NCI-H510A treated with DMSO at 0.1 percent for 48 hours (cell line): ENCODE measurements at places on chromosomes 12 and 14.
A peak's percentile ranks its signal among the peaks of the same experiment; 100 is the strongest.

DNA sequence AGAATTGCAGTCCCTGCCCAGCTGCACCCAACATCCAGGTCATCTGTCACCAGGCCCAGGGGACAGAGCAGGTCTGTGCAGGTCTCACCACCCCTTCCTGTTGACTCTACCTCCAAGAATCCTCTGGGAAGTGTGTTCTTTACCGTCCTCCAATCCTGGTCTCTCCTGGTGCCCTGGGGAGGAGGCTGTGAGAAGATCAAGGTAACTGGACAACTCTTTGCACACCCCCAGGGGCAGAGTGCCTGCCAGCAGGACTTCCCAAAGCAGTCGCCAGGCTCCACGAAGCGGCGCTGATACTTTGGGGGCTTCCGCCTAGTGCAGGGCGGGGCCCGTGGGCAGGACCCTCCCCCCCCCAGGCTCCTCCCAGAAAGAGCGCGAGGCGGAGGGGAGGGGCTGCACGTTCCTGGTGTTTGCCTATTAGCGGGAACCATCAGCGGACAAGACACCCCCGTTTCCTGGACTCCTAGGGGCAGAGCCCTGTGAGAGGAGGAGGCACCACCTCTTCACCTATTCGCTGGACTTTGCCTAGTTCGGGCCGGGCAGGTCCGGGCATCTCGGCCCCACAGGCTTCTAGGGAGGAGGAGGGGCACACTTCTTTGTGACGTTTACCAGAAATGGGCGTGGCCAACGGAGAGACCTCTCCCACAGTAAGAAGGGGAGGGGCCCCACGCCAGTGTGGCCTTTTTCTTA is 918.0 kb downstream of the AACS start:
- peak; percentile 97 for DNase-seq

DNA sequence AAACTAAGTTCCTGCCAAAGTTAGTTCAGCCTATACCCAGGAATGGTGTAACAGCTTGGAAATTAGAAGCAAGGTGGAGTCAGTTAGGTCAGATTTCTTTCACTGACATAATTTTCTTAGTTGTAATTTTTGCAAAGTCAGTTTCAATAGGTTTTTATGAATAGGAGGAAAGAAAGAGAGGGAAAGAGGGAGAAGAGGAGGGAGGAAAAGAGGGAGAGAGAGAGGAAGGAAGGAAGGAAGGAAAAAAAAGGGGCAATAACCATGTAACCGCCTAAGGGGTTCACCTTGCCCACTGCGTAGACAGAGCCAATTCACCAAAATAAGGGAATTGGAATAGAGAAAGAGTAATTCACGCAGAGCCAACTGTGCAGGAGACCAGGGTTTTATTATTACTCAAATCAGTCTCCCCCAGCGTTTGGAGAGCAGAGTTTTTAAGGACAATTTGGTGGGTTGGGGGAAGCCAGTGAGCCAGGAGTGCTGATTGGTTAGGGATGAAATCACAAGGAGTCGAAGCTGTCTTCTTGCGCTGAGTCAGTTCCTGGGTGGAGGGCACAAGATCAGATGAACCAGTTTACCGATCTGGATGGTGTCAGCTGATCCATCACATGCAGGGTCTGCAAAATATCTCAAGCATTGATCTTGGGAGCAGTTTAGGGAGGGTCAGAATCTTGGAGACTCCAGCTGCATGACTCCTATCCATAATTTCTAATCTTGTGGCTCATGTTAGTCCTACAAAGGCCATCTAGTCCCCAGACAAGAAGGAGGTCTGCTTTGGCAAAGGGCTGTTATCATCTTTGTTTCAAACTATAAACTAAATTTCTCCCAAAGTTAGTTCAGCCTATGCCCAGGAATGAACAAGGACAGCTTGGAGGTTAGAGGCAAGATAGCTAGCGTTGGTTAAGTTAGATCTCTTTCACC is 126.0 kb upstream of the AMIGO2 start:
- DNase-seq: no peak

DNA sequence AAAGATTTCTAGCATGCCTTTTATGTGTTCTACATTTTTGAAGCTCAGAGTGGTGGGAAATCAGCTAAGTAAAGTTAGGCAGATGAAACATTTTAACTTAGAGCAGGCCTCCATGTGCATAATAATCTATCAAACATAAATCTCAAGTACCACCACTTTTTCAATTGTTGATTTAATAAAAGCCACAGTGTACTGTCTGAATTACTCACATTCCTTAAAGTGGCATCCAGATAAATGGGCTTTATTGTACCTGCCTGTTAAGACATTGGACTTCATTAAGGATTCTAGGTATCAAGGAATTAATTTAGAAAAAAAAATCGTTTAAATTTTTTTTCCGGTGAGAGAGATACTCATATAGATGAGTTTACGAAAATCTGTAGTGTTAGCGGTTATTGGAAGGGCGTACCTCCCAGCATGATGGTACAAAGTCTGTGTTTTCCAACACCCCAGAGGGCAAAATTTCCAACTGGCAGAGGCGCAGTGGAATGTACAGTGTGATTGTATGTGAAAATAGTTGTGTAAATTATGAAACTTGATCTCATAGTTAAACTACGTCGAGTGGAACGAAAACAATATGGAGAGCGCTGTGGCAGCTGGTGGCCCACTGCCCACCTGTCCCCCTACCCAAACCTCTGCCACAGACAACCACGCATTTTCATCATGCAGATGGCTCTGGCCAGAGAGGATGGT is 25.0 kb downstream of the ELK3 start:
- peak; percentile 78 for DNase-seq

DNA sequence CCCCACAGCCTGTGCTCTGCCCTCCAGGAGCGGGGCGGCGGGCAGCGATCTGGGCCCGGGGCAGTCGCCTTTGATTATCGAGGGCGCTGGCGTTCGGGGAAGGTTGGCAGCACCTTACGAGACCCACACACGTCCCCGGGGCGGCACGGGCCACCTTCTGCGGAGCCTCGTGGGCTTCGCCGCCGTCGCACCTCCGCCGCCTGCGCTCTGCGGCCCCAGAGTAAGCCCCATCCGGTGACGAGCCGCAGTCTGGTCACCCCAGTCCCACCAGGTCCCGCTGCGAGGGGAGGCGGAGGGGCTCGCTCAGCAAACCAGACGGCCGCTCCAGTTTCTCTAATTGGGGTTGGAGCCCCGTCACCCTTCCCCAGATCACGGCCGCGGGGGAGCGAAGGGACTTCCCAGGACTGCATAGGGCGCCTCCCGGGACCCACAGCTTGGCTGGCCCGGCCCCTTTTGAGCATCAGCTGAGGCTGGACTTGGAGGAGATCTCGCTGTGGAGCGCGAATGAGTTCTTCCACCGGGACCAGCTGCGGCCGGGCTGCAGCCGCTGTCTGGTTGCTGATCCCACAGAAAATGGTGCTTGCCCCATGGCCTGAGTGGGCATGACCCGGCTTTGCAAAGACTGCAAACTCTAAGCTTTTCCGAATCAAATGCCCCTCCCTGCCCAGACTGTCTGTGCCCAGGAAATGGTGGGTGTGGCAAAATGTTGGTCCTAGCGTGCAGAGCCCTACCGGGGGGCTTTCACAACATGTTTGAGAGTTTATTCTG is 560 bp downstream of the LGALS3 start:
- DNase-seq: peak; percentile 28

DNA sequence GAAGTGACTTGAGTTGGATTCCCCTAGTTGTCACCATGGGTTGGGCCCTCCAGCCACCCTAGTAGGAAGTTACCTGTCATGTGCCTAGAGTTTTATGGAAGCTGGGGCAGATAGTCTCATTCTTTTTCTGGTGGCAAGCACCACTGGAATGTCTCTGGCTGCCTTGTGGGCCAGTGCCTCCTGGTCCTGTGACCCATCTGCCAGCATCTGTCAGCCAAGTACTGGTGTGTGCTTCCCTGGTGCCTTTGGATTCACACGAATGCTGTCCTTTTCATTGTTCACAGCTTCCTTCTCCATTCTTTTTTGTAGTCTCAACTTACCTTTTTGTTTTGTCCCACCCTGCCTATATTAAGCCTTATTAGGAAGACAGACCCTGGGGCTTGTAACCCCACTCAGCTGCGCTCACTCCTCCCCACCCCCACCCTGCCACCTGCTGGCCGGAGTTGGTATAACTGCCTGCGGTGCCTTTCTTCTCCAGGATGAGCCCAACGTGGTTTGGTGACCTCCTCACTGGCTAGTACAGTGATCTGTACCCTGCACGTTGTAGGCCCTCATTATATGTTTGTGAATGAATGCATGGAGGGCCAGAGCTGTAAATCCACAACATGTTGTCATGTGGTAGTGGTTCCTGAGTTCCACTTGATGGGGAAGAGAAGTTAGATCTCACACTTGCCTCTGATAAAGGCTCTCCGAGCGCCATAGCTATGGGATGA is 125.7 kb downstream of the TSPAN9 start:
- DNase-seq: peak; percentile 49

DNA sequence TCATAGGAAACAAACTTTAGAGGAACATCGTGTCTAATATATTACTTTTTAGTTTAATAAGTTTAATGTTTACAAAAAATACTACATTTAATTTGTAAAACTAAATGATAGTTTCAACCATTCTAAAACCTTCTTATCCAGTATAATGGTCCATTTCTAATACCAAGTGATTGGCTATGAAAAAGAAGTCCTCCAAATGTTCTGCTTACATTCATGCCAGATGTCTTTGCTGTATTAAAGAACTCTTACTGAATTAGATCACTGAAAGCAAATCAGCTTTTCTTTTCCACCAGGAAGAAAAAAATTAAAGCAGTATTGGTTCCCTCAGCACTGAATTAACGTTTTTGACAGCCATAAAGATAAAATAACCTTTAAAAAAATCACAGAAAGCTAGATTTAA is 3.7 kb downstream of the NOVA1 start:
- no peak for DNase-seq

GRCh38 chr14:68874746-68875155 is 81.9 kb upstream of the ZFP36L1 start:
- DNase-seq: no peak

DNA sequence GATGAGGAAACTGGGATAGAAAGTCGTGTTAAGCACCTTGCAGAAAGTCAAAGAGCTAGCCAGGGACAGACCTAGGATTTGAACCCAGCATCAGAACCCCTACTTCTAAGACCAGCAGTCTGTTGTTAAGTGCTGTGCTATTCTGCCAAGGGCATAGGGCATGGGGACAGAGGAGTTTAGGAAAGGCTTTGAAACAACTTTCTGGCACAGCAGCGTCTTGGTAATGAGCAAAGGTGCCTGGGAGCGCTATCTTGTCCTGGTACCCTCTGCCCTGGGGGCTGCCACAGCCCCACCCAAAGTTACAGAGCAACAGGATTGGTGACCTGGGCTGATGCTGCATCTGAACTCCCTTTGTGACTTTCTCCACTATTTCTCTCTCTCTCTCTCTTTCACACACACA is 1108.1 kb downstream of the BCL11B start:
- DNase-seq: no peak

DNA sequence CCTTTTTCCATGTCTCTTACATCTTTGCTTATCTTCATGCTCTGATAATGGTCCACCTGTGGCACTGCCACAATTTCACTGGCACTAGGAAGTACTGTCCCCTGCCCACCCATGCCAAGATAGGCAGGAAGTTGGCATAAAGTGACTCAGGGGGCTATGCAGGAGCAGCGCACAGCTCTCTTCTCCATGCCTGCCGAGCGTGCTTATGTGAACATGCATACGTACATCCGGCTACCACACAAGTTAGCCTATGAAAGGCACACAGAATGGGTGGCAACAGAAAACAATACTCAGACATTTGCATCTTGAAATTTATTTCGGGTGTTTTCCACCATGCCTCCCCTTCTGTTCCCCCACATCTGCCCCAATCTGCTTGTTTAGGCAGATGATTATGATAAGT is 174.4 kb upstream of the GZMB start:
- no peak for DNase-seq

DNA sequence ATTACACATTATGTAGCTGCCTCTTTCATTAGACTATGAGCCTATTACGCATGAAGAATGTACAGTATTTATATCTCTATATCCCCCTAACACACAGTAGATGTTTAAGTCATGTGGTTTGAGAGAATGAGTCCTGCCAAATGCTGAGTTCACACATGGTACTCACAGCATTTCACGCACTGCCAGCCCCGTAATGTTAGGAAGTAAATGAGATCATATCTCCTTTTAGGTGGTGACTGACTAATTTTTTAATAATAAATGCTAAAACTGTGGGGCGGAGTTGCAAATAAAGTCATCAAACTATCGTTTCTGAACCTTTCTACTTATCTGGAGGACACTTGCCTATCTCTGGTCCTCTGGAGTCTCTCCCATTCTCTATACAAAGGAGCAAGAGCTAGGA is 343.8 kb downstream of the ADAMTS20 start:
- no peak for DNase-seq

- no peak for DNase-seq
Observed at GRCh38 chr12:52945389-52946232, 3.3 kb upstream of the KRT18 start.

DNA sequence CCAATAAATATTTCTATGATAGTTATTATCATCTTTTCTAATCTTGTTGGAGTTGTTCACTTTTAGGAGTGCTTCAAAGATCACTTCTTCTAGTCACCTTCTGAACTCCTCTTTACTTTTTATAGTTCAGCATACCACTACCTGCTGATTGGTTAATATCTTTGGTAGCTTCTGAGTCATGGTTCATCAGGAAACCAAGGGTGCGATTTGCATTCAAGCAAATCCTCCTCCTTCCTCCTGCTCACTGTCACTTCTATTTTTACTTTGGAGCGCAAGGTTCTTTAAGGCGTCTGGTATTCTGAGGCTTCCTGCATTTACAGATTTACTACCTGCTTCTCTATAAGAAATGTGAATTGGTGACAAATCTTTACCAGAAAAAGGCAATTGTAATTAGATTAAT is 24.0 kb downstream of the SYT1 start:
- DNase-seq: no peak

- peak; percentile 77 for DNase-seq
Observed at GRCh38 chr14:89041257-89041582, 216.8 kb downstream of the TTC8 start.

DNA sequence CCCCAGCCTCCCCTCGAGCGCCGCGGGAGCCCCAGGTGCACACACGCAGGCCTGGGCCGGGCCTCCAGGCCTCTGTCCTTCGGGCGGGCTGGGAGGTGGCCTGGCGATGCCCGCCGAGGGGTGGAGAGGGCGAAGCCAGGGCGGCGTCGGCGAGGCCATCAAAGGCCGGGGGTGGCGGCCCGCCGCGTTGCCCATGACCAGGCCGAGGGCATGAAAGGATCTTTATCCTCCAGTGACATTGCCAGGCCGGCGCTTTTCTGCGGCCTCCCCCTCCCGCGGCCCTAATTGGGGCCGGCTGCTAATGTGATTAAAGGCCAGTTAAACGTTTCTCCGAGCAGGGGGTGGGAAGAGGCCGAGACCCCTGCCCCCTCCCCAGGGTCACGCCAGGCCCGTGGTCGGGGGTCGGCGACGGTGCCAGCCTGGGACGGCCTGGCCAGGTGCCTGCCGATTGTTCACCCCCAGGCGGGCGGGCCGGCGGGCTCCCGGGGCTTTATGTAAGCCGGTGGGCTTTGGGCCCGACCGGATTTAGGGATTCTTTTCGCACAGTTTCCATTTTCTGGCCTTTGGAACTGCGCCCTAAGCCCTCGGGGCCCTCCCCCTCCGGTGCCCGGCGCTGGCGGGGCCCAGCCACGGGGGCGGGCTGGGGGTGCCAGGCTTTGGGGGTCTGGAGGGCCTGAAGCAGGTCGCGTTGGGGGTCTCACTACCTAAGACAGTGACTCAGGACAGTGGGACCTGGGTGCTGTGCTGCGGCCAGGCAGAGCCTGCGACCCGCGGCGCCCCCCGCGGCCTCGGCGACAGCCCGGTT is 103.2 kb upstream of the DIO3 start:
- no peak for DNase-seq
